Colonic mucosa (tissue), 4 donors: ENCODE measurements at places on chromosomes 1 and 21. TPM values are rescaled to one million over a fixed set of nuclear protein-coding genes. Genes with fewer than 3 reads are reported as not detected.

SLC5A3 gene
- 20.1 TPM for total RNA-seq

GUCA2A gene
- 195 TPM for total RNA-seq

GJB3 gene
- total RNA-seq, result 7.5 TPM

OR2M3 gene
- not detected for total RNA-seq

ITLN1 gene
- total RNA-seq, result 256 TPM

LEFTY1 gene
- total RNA-seq, result 211 TPM

CD1D gene
- 4.6 TPM for total RNA-seq

RHBDL2 gene
- total RNA-seq, result 46.7 TPM

SPRR5 gene
- total RNA-seq, result not detected

DNA sequence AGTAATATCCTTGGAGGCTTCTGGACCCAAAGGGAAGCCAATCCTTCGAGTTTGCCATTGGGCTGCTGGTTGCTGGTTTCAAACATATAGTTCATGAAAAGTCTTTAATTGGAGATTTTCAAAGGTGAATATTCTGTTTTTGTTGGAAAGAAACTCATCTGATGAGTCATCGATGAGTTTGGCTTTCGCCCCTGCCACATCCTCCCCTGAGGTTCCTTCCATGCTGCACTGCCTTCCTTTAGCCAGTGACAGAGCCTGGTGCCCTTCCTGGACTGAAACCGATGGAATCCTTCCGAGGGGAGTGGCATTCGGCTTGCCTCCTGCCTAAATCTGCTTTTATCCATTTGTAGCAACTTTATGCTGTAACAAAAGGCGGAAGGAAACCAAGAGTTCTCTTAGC is 550.0 kb downstream of the KIF26B start:
- DNase-seq, result no peak

- no peak for DNase-seq
These were observed 65.5 kb upstream of the DPYD start for GRCh38 chr1:97986041-97987005.

DNA sequence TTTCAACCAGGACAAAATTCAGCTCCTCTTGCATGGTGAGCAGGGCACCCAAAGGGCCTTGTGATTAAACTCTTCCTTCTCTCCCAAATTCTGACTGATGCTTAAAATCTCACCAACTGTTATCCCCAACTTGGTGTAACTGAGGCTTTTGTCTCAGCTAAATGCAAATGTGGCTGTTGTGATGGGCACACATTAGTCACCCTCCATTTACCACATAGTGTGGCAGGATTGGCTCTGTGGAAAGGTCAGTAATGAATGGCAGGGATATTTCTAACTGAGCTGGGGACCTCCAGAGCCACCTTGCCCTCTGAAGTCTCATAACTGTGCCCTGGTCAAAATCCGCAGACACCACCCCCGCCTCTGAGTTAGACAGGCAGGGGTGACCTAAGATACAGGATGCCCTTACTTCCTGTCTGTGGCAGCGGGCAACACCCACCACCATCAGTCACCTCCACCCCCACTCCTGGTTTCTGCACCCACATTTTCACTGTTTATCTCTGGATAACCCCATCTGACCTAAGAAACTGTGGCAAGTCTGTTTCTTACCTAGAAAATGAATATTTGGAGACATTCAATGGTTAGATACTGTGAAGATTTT is 25.4 kb upstream of the RGS16 start:
- DNase-seq, result no peak

DNA sequence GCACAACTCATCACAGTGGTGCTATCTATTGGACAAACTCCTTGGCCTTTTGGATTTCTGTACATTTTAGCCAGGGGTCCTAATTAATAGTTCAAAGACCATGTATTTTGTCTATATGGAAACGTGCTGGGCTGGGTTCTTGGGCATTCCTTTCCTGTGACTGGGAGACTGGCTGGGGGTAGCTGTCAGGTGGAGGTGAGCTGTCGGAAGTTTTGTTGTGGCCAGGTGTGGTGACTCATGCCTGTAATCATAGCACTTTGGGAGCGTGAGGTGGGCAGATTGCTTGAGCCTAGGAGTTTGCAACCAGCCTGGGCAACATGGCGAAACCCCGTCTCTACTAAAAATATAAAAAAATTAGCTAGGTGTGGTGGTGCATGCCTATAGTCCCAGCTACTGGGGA is 392.4 kb downstream of the RPS6KC1 start:
- DNase-seq, result no peak

- no peak for DNase-seq
These were observed 199.9 kb upstream of the FMN2 start for GRCh38 chr1:239891621-239892358.

- DNase-seq, result no peak
These were observed 1128.7 kb downstream of the AMY1C start for GRCh38 chr1:104878203-104878909.

- DNase-seq, result no peak
These were observed 871 bp upstream of the ERICH3 start for GRCh38 chr1:74674278-74675048.

GRCh38 chr1:91165033-91165654 is 143.3 kb upstream of the ZNF644 start:
- peak; percentile 85 for DNase-seq

DNA sequence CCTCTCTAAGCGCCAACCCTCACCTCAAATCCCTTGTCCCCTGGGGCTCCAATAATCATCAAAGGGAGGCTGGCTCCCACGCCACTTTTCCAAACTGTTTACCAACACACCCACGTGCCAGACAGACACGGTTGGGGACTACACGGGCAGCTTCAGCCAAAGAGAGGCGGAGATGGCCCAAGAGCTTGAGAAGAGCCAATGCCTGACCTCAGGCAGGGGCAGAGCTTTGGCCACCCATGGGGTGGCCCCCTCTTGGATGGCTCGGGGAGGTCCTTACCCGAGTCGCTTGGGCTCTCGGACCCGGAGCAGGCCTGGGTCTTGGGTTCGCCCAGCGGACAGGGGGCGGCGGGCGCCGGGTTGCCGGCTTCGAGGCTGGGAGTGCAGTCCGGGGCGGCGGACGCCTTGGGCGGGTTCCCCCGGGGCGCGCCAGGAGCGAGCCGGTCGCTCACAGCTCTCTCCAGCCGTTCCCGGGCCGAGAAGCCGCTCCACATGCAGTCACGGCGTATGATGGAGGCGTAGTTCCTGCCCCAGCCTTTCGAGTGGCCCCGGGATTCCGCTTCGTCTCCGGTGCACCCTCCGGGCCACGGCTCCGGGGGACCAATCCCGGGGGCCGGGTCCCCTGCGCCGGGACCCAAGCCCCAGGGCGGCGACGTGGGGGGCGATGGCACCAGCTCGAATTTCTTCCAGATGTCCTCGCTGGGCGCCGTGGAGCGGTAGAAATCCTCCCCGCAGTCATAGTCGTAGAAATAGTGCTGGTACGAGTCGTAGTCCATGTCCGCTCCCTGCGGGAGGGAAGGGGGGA is 854 bp downstream of the MYCL start:
- DNase-seq, result peak; percentile 44

DNA sequence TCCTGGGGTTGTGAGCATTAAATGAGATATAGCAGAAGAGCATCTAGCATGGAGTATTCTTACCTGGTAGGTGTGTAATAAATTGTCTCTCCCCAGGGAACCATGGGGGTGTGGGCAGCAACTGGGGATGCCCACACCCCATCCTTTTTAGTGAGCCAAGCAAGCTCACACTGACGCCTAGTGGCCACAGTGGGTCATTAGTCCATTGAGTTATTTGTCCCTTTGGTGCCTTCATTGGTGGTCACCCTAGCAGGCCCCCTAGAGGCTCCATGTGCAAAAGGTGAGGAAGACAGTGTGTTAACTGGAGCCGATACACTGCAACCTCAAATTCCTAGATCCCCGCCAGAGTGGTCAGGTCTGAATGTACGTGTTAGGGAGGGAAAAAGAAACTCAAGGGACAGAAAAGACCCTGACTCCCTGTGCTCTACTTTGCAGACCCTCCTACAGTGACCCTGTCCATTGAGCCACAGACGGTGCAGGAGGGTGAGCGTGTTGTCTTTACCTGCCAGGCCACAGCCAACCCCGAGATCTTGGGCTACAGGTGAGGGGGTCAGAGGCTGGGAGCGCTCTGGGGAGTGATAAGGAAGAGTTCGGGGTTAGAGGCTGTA is 93.3 kb upstream of the CD1D start:
- peak; percentile 58 for DNase-seq

DNA sequence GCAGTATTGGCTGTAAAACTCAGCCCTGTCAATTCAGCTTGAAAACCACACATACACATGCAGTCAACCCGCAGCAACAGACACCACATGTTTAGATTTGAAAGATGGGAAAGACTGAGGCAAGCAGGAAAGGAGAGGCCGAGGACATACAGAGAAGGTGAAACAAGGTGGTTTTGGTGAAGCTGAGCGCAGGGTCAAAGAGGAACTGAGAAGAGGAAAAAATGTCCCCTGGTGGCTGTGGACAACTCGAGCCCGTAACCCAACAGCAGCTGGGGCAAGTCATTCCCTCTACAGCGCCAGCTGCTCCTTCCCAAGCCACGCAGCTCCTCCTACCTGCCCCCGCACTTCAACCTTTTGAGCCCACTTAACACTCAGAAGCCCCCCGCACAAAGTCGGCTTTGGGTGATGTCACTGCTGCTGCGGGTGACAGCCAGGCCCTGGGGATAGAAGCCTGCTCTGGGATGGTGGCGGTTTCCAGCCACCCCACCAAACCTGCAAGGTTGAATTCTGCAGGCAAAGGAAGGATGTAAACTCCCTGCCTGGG is 63.0 kb downstream of the KCNN3 start:
- DNase-seq, result no peak

- DNase-seq, result no peak
These were observed 6.7 kb upstream of the SAMD11 start for GRCh38 chr1:917076-917459.

DNA sequence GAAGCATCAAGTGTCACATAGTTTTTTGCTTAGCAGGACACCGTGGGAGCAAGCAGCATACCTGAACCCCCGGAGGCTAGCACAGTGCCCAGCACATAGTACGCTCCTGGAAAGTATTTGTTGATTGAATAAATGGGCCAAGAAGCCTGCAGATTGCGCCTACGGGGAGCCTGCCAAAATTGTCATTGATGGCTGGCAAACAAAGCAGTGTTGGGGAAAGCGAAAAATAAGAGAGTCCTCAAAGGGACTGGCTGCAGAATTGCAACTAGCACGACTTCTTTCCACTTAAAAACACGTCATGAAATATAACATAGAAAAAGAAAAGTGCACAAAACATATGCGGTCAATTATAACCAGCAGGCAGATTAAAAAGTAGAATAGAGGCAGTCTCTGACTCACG is 125.2 kb upstream of the GALNT2 start:
- DNase-seq, result no peak

DNA sequence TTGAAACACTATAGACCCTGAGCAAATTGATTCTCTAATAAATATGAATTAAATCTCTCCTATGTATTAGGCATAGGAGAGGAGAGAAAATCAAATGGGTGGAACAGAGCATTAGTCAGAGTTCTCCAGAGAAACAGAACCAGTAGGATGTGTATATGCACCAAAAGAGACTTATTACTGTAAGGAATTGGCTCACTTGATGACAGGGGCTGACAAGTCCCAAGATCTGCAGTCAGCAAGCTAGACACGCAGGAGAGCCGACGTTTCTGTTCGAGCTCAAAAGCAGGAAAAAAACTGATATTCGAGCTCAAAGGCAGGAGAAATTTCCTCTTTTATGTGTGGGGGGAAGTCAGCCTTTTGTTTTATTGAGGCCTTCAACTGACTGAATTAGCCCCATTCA is 259.2 kb upstream of the KAZN start:
- no peak for DNase-seq

- no peak for DNase-seq
These were observed 19.8 kb upstream of the DMBX1 start for GRCh38 chr1:46469881-46470280.

GRCh38 chr21:29064850-29065481 is 8.5 kb downstream of the CCT8 start:
- no peak for DNase-seq

DNA sequence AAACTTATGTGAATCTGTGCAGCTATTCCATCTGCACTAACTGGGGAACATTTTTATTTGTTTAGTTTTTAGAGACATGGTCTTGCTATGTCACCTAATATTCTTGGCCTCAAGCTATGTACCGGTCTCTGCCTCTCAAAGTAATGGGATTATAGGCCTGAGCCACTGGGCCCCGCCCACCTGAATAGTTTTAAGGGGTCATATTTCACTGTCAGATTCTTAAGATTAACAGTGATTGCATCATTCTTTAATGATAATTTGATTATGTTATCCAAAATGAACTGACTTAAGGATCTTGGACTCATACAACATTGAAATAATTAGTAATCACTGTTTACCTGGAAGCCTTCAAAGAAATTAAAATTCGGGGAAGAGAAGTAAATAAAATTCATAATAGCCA is 12.6 kb upstream of the KLF18 start:
- no peak for DNase-seq

- no peak for DNase-seq
These were observed 22.0 kb downstream of the DONSON start for GRCh38 chr21:33566514-33566913.

DNA sequence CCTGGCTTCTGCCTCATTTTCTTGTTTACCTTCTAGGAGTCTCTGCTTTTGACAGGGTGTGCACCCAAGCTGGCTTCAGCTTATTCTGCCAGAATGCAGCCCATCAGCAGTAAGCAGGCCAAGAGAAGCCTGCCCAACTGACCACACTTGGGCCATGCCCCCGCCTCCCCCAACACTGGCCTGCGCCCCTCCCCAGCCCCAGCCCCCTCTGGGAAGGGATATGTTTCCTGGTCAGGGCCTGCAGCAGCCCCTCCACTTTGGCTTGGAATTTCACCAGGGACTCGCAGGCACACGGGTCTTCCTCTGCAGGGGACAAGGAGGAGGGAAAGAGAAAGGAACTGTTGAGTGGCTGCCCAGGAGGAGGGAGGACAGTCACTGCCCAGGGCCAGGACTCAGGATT is 9.4 kb downstream of the MATN1 start:
- no peak for DNase-seq

DNA sequence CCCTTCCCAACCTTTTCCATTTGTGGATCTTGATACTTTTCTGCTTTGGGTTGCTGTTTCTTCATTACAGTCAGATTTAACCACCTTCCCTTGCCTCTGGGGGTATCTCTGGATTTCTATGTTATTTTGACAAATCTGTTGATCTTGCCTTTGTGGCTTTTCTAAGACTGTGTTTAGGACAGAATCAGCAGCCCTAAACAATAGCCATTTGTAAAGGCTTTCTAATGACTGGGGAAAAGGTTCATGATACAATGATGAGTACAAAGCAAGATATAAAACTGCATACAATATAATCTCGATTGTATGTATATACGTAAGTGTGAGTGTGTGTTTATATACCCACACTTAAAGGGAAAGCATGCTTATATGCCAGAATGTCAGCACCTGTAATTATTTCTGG is 27.8 kb downstream of the FAM20B start:
- DNase-seq, result no peak

- no peak for DNase-seq
These were observed 270.9 kb downstream of the LMO4 start for GRCh38 chr1:87599569-87599968.

DNA sequence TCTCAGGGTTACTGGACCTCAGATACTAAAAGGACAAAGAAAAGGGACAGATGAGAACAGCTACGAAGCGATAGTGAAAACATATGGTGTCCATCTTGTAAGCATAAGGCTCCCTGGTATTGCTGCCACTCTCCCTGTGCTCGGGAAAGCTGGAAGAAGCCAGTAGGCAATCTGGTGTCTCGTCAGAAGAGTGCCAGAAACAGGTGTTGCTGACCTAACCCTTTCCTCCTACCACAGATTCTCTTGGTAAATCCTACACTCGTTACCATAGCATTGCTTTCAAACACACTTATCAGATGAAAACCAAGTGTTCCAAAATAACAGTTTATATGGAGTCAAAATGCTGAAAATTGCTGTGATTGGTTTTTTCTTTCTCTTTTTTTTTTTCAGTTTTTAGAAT is 146.3 kb downstream of the NRIP1 start:
- no peak for DNase-seq
